ENCODE measurements at places on chromosomes 2 and 18.

GRCh38 chr2:46981662-46982350 lies 66.2 kb upstream of the MCFD2 start:
- DNase-seq, result peak; percentile 31

DNA sequence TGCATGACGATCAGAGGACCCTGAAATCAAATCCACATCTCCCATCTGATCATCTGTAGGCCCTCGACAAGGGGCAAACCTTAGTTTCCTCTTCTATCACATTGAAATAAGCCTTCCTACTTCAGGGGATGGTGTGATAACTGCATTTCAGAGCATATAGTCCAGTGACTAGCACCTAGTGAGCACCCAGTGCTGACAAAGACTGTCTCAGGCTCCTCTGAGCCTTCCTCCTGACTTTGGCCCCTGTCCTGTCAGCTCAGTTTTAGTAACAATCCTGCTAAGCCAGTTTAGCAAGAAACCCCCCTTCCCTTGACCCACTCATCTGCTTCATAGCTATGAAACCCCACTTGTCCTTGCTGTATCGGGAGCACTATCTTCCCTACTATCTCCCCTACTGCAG lies 304.0 kb downstream of the ALK start:
- no peak for DNase-seq

DNA sequence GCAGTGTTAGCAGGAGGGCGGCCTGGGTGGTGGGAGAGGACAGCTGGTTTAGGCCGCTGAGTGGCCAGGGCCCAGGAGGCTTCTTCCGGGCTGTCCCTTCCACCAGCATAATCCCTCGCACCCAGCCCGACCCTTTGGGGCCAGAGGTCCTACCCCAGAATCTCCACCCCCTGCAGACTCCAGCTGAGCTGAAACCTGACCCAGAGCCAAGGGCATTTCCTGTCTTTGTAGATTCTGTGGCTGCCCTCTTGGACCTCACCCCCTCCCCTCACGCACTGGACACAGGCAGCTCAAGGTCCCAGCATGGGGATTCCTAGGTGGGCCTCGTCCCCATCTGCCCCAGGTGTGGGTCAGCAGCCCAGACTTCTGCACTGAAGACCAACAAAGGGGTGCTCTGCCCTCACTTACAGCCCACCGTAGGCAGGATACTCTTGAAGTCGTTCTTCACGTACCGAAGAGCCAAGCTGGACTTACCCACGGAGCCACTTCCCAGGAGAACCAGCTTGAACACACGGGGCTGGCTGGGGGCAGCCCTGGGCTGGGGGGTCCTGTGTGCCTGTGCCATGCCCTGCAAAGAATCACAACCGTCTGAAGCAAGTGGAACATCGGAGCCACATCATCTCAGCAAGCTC lies 4.8 kb downstream of the RAB17 start:
- no peak for DNase-seq

DNA sequence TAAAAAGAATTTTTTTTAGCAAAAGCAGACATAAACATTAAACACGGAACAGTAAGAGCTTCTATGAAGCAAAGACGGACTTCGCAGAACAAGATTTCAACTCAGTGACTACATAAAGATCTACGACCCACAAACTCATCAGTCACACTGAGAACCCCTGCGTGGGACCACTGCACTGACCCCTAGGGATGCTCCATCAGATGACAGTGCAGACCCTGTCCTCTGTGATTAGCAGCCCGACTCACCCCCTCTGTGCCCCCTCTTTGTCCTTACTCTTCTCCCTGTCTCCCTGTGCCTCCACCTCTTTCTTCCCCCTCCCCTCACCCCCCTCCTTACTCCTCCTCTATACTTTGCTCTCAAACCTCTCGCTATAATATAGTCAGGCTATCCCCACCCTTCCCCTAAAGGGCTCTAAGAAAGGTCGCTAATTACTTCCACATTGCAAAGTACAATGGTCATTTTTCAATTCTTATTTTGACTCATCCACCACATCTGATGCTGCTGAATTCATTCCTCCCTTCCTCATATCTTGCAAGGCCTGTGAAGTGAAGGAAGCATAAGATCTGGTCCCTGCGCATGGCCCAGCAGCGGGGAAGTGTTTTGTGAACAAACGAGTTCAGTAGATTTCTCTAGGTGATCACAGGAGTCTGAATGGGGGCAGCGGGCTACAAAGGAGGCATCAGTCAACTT lies 89.3 kb downstream of the CABYR start:
- DNase-seq, result peak; percentile 76

GRCh38 chr2:121309801-121310200 lies 24.8 kb upstream of the TFCP2L1 start:
- DNase-seq, result no peak

- DNase-seq, result no peak
Observed at GRCh38 chr18:21262979-21263378, 20.9 kb downstream of the GREB1L start.

GRCh38 chr18:286515-287310 lies 18.9 kb upstream of the THOC1 start:
- peak; percentile 32 for DNase-seq

DNA sequence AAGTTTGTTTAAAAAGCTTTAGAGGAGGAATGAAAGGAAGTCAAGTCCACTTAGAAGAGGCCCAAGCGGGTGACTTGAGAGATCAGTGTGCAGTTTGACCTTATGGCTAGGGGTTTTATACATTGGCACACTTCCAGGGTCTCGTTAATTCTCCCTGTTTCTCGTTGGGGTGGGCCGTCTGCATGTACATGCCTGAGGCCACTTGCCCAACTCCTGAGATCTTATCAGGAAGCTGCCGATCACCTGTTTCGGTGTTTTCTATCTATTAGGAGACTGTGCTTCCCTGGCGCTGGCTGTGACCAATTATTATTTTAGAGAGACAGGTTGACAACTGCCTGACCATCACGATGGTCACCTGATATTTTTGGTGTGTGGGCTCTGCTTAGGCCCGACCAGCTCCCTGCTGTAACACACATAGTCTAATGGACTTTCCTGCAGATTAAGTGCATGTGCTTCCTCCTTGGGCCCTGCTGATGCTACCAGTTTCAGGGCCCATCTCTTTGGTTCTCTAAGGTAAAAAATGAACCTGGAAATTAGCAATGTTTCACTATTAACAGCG lies 31.0 kb upstream of the MSH6 start:
- peak; percentile 42 for DNase-seq

- DNase-seq, result peak; percentile 55
Observed at GRCh38 chr2:102241616-102242305, 54.9 kb downstream of the IL1RL2 start.

GRCh38 chr2:129469871-129470270 lies 509.6 kb upstream of the RAB6C start:
- no peak for DNase-seq

DNA sequence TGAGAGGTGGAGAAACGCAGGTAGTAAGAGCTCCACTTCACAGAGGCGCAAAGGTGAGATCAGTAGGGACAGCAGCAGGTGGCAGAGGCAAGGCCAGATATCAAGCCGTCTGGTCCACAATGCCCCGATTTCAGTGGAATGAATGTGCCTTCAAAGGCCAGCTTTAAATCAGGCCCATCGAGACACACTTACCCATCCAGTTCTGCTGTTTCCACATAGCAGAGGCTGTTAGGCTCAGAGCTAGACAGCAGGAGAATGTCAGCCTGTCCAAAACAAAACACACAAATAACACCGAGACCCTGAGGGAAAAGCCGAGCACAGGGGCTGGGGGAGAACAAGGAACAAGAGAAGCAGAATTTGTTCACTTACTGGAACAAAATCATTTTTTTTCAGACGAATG lies 75.8 kb upstream of the NARS1 start:
- DNase-seq, result no peak

DNA sequence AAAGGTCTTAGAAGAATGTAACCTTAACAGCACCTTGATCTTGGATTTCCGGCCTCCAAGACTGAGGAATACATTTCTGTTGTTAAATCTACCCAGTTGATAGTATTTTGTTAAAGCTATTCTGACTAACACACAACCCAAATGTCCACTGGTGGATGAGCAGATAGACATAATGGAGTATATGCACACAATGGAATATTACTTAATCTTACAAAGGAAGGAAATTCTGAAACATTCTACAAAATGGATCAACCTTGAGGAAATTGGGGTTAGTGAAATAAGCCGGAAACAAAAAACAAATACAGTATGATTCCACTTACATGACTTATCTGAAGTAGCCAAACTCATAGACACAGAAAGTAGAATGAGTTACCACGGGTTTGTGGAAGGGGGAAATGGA lies 168.7 kb downstream of the ZNF804A start:
- DNase-seq, result no peak

All from amniotic epithelial cell (primary cell).